ENCODE measurements at places on chromosomes 1 and 21.

DNA sequence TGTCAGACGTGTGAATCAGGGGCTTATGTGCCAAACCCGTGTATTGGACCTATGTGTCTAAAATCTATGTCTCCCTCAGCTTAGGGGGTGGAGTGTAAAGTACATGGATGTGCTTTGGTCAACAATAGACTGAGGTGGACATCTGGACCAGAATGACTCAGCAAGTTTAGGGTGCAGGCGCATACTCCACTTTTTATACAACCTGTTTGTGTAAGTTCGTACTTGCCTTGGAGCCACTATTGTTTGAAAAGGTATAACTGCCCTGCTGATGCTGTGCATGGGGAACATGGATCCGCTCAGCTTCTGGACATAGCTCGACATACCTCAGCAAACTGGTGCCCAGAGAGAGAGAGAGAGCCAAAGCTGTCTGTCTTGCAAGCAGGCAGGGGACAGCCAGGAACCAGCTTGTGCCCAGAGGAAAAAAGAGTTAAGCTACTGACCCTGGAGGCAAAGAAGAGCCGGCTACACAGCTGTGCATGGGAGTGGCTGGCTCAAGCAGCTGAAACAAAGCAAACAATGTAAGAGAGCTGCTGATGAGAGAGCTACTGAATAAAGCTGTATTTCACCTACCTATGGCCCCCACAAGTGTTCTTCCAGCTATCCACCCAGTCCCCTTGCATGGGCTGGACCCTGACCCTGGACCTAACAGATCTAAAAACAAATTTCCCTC is 41.2 kb downstream of the GJA5 start:
- no peak for DNase-seq

DNA sequence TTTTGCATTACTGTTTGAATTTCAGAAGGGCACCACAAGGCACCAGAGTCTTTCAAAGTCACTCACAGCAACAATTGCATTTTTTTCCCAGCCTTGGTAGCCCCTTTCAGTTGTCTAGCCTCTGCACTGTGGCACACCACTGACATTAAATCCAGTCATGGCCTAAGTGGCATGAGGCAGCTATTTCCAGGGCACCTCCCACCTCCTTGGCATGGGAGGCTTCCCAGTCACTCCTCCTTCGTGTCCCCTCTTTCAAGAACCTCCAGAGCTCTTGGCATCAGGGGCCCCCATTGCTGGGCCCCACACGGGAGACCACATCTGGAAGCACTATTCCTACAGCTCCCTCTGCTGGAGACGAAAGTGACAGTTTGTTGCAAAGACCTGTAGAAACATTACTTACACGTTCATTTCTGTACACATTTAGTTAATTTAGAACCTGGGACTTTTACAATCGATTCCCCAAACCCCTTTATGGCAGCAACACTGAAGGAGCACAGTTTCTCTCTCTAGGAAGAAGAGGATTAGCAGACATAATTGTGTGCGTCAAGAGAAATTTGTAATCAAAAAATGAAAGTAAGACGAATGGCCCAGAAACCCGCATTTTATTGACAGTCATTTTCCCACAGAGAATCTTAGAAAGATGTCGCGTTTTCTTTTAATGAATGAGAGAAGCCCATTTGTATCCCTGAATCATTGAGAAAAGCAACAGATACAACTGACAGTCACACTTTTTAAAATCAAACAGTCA is 5.7 kb upstream of the CHD5 start:
- no peak for DNase-seq

GRCh38 chr1:40058097-40058452 is 17.5 kb downstream of the CAP1 start:
- no peak for DNase-seq

DNA sequence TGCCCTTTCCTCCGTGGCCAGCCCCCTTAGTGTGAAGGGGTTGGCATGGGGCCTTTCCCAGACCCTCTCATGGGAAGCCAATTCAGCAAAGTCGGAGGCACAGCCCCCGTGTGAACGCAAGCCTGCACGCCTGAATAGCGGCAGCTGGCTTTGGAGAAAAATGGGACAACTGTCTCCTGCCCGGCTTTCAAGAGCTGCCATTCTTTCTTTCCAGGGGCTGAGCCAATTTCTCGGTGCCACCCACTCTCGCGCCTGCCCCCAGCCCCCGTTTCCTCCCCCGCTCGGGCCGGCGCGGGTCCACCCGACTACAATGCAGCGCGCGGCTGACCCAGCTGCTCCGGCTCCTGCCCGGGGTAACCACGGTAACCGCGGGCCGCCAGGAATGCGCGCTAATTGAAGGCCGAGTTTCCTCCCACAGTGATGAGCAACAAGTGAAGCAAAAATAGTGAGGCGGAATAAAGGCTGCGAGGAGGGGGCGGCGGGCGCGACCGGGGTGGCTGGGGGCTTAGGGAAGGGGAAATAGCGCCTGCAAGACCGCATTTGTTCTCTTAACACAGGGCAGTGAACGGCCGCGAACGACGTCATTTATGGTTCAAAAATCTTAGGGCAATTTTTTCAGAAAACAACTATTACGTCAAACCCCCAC is 27.8 kb downstream of the ILDR2 start:
- DNase-seq, result no peak

GRCh38 chr21:38417726-38418125 is 80.6 kb downstream of the ERG start:
- no peak for DNase-seq

DNA sequence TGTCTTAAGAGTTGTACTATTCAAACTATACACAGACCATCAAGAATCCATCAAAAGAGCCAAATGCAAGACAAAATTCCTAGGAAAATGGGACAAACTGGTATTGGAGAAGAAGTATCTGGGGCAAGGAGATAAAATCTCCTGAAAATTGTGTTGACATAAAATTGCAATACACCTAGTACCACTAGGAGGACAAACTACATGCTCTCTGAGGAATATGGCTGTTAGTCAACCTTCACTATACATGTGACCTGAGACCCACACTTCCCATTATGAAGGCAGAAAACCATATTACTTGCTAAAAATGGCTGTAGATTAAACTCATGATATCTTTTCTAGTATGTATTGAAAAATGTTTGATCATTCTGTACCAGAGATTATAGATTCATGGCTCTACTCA is 30.0 kb downstream of the IRF2BP2 start:
- no peak for DNase-seq

GRCh38 chr1:223620297-223620897 is 45.1 kb downstream of the CAPN8 start:
- no peak for DNase-seq

DNA sequence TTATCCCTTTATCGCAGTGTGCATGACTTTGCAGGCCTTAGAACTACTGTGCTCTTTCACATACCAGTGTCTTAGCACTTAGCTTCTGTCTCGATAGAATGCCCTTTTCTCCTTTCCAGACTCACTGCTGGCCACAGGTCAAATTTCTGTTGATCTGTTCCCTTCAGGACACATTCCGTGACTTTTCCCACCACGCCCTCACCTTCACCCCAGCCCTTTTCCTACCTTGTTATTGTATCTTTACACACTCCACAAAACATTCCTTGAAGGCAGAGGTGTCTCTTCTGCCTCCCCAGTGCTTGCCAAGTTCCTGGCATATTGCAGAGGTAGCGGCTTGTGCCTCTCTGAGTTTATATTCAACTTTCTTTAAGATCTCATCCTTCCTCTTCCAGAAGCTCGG is 3.7 kb upstream of the IGSF9 start:
- DNase-seq, result no peak

DNA sequence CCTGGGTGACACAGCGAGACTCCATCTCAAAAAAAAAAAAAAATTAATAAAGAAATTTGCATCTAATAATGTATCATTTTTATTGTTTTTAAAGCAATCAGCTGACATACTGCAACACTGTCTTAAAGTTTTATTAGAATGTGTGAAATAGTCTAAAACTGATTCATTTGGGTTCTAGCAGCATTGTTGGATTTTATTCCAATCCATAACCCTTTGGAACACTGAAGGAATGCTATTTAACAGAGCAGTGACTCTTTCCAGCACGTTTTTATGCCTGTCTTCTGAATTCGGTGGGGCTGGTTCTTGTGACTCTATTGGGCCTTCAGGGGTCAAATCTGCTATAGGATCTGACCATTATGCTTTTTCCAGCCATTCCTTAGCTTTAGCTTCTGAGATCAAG is 18.2 kb upstream of the FMO4 start:
- no peak for DNase-seq

- peak; percentile 93 for DNase-seq
Measured at GRCh38 chr21:44338971-44339910, at the start of gene CFAP410. TSS of gene CFAP410 (minus strand) at chr21:44339390. CDS start at chr21:44339194, 196 bp downstream.

GRCh38 chr1:51072043-51072439 is 30.0 kb upstream of the C1orf185 start:
- no peak for DNase-seq

All from activated effector memory CD4-positive, alpha-beta T cell treated with Interleukin-2 at 50 U/mL for 16 hours (primary cell).